ENCODE measurements at places on chromosomes 5 and 9. TPM values are rescaled to one million over a fixed set of nuclear protein-coding genes. Genes with fewer than 3 reads are reported as not detected.

DNA sequence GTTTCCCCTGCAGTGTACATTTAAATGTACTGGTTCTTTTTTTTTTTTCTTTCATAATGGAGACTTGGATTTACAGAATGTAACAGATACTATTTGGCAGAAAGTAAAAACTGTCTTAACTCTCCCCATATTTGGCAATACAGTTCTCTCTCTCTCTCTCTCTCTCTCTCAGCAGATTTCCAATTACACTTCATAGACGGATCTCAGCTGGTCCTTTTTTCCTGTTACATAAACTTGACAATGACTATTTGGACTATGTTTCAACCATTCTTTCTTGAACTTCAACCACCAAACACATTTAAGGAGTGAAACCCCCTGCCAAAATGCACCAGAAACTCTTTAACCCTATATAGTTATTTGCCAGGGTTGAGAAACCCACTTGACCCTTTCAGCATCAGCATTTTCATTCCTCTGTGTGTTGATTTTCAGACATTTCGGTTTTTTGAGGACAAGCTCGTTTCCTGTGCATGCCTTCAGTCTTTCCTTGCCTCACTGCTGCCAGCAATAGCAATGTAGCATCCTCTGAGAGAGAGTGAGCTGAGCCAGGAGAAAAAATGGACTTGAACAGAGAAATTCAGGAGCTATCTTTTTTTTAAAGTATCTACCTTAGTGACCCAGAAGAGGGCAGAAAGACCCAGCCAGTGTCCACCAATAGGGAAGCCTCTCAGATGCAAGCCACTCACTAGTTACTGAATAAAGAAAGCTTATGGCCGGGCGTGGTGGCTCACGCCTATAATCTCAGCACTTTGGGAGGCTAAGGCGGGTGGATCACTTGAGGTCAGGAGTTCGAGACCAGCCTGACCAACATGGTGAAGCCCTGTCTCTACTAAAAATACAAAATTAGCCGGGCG lies 26.0 kb upstream of the GNA14 start:
- DNase-seq, result no peak

PCDH1 gene
- total RNA-seq, result 27.3 TPM

DNA sequence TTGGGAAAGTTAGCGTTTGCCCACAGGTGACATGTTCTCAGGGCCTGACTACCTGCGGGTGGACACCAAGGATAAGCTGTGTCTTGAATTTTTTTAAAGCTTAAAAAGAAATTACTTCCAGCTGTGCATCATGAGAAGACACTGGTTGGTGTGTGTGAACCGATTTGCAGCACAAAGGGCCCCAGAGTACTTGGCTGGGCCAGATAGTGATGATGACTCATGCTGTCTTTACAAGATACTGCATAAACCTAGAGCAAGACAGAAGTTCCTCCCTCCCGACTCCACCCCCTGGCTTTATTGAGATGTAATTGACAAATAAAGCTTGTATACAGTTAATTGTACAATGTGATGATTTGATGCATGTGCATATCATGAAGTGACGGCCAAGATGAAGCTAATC lies 212.8 kb downstream of the NXNL2 start:
- peak; percentile 34 for DNase-seq

- peak; percentile 4 for DNase-seq
Measured at GRCh38 chr9:115289757-115290208, 171.8 kb upstream of the TNC start.

HRH2 gene
- total RNA-seq, result 1.0 TPM

OR1Q1 gene
- not detected for total RNA-seq

DNA sequence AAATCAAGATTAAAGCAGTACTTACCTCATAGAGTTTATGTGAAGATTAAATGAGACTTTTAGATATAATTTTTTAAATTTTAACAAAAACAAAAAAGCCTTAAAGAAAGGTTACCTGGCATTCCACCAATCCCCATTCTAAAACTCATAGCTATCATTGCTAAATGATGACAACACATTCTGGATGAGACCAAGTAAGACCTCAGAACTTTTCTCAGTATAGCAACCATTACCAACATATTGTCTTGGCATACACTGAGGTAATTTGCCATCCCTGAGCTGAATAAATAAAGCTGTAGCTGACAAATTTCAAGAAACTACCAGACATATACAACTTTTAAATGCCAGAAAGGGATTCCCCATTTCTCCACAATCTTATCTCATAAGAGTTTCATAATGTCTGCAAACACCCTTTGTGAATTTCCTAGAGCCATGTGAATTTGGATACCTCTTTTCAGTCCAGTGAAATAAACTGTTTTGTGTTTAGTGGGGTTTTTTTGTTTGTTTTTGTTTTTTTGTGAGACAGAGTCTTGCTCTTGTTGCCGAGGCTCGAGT lies 29.5 kb downstream of the RANBP3L start:
- DNase-seq, result no peak

- DNase-seq, result peak; percentile 61
Measured at GRCh38 chr9:37994639-37995347, 74.2 kb downstream of the SHB start.

WDR38 gene
- not detected for total RNA-seq

PFN3 gene
- not detected for total RNA-seq

FGF10 gene
- not detected for total RNA-seq

DNA sequence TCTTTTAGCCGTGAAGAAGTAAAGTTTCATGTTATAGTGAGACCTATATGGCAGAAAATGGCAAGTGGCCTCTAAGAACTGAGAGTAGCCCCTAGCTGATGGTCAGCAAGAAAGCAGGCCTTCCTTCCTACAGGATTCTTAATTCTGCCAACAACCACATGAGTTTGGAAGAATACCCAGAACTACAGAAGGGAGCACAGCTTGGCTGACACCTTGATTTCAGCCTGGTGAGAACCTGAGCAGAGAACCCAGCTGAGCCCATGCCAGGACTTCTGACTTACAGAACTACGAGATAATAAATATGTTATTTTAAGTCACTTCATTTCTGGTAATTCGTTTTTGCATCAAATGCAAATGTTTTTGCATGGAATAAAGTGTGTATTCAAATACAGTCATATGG lies 5.9 kb upstream of the FBXL17 start:
- DNase-seq, result no peak

GRCh38 chr9:115134941-115135340 lies 17.0 kb upstream of the TNC start:
- DNase-seq, result no peak

- DNase-seq, result no peak
Measured at GRCh38 chr9:122398371-122398924, 27.6 kb downstream of the PTGS1 start.

- peak; percentile 47 for DNase-seq
Measured at GRCh38 chr5:132378580-132378979, 9.1 kb downstream of the SLC22A5 start.

- no peak for DNase-seq
Measured at GRCh38 chr5:39080597-39081204, 6.5 kb upstream of the RICTOR start.

- no peak for DNase-seq
Measured at GRCh38 chr9:370086-370485, 155.4 kb downstream of the DOCK8 start.

RICTOR gene
- 7.3 TPM for total RNA-seq

- no peak for DNase-seq
Measured at GRCh38 chr5:179266291-179267070, 78.8 kb downstream of the ADAMTS2 start.

DNA sequence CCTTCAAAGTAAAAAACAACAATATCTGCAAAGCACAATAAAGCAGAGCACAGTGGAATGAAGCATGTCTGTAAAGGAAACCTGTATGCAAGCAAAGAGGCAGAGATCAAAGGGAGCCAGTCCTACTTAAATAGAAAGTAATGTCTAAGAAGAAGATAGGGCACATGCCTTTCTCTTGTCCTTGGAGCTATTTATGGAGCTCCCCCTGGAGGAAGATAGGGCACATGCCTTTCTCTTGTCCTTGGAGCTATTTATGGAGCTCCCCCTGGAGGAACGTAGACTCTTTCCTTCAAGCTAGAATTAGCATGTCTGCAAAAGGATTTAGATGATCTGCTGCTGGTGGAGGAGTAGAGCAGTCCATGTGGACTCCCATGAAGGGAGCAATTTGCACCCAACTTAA lies 168.1 kb upstream of the RASEF start:
- DNase-seq, result no peak

ZBTB26 gene
- total RNA-seq, result 0.17 TPM

GRCh38 chr5:3118340-3118739 lies 366.9 kb upstream of the IRX2 start:
- DNase-seq, result no peak

DNAJA1 gene
- total RNA-seq, result 128 TPM

GRCh38 chr5:116536316-116537083 lies 38.1 kb downstream of the SEMA6A start:
- DNase-seq, result no peak

LIX1 gene
- not detected for total RNA-seq

DNA sequence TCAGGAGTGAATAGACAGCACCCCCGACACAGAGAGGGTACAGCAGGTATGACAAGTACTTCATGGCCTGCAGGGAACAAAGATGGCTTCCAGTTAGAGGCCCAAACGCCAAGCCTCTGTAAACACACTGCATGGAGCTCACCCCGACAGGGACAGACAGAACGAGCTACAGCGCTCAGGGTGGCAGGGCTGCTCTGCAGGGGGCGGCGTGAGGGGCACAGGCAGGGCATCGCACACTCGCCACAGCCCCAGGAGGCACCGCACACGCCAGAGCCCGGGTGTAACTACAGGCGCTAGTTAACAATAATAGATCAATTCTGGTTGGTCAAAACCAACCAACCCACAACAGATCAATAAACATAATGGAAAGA lies 21.1 kb downstream of the CLPTM1L start:
- no peak for DNase-seq

GRCh38 chr9:15246708-15247107 lies 60.3 kb downstream of the TTC39B start:
- peak; percentile 84 for DNase-seq

- no peak for DNase-seq
Measured at GRCh38 chr5:160788102-160788660, 63.8 kb downstream of the ATP10B start.

DNA sequence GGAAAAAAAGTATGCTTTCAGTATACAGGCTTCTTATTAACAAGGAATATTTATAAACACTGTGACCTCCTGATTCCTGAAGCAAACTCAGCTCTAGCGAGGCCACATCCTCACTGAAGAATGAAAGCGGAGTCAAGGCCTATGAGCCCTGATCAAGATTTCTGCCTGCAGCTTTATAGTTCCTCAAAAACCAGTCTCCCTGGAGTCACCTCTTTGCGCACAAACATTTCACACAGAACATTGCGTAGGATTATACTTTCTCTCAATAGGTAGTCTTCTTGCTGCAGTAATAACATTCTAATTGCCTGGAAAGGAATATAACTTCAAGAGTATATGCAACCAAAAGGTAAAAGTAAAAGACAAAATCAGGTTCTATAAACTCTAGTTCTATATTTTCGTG lies 62.9 kb downstream of the SLC24A2 start:
- DNase-seq, result no peak

LPAR1 gene
- 28.2 TPM for total RNA-seq

LVRN gene
- not detected for total RNA-seq

- no peak for DNase-seq
Measured at GRCh38 chr9:105883847-105884246, 189.5 kb downstream of the TMEM38B start.

RECK gene
- total RNA-seq, result 5.4 TPM

C5orf46 gene
- not detected for total RNA-seq

AQP7 gene
- total RNA-seq, result not detected

DNA sequence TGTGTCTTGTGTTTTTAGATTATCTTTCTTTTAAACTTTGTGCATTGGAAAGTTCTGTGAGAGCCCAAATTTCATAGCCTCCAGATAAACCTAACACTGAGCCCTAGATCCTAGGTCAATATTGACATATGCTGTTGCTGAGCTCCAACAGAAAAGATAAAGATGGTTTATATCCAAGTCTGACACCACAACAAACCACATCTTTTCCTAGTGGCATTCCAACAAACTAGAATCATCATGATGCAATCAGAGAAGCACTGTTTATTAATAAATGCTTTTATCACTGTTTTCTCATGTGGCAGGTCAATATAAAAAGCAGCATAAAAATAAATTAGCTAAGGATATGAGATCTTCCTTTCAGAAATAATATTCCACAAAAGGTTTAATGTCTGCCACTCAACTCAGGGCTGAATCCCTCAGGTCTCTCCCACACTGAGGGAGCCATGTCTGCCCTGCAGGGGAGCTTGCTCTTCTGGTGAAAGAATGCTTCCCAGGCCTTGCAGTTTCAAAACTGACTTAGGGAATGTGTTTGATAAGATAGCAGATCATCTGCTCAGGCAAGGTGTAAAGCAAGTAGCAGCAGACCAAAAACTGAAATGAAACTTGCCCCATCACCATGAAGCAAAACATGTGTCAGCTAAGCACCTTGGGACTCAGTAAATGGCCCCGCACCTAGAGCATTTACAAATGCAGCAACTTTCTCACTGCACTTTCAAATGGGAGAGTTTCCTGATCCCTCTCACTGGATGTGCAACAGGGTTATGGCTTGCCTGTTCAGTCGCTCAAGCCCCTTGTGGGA lies 493.0 kb downstream of the AGTPBP1 start:
- no peak for DNase-seq

DNA sequence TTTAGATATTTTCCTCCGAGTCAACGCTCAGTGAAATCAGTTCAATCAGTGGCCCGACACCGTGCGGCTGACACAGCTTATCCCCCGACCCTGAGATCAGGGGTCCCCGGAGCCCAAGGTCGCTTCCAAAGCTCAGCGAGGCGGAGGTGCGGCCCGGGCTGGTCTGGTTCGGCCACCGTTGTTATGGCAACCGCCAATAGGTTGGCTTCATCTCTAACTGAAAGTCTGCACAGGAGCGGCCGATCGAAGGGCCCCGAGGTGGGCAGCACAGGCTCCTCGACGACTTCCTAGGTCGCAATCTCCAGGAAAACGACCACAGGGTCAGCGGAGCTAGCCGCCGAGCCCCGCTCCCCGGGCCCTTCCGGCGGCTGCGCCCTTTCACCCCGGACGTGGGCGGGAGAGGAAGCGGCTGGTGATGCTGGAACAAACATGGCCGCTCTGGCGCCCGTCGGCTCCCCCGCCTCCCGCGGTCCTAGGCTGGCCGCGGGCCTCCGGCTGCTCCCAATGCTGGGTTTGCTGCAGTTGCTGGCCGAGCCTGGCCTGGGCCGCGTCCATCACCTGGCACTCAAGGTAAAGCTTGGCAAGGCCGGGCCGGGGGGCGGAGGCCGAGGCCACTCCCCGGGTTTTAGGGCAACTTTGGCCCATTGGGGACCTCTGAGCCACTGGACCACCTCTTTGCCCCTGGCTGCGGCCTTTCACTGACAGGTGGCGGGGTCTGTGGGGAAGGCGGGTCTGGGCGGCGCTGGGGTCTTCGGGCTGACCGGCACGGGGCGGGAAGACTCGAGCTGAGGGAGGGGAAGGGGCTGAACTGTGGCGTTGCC lies at the start of gene GPR107:
Gene GPR107 (plus strand): TSS at position 403 of the 821 bp plus-strand sequence. CDS start 27 bp downstream, at position 430.
- peak; percentile 80 for DNase-seq

DNA sequence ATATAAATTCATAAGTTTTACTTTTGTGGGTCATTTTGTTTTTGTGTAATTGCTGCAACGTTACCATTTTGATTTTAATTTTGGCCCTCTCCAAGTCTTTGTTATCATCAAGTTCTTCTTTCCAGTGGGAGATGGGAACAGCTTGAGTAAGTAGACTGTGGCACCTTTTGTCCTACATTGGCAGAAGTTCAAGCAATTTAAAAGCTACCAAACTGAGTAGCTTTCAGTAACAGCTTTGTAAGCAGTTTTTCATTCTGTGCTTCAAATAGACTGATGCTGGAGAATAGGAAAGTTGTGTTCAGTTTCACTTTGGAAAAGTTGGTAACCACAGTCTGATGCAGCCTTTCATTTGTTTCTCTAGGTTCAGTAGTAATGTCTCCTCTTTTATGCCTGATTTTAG lies 47.8 kb upstream of the TMED7 start:
- DNase-seq, result no peak

- DNase-seq, result no peak
Measured at GRCh38 chr5:107812570-107813141, 141.9 kb upstream of the EFNA5 start.

ALDH1A1 gene
- total RNA-seq, result 936 TPM

GRCh38 chr5:7960142-7960541 lies 91.2 kb downstream of the MTRR start:
- DNase-seq, result no peak

Data from Caki2 (cell line).